ENCODE measurements at places on chromosomes 4 and X.

GRCh38 chr4:106368678-106369077, at the start of gene GIMD1:
GIMD1 (minus strand) TSS chr4:106368778; CDS start chr4:106367435, 1,343 bp downstream.
- DNase-seq, result no peak

DNA sequence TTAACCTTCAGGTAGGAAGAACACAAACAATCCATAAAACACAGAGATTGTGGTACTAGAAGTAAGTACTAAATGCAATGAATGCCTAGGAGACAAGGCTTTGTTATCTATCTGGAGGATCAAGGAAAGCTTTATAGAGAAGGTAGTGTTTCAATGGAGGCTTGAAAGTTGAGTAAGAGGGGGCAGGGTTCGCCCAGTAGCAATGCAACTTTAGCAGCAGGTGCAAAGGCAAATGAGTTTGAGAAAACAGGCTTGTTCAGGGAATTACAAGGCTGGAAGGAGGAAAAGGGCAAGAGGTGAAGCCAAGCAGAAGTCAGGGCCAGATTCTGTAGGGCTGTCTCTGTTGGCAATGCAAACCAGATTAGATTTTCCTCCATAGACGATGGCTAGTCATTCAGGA, 35.5 kb upstream of the AMELX start:
- DNase-seq, result no peak

DNA sequence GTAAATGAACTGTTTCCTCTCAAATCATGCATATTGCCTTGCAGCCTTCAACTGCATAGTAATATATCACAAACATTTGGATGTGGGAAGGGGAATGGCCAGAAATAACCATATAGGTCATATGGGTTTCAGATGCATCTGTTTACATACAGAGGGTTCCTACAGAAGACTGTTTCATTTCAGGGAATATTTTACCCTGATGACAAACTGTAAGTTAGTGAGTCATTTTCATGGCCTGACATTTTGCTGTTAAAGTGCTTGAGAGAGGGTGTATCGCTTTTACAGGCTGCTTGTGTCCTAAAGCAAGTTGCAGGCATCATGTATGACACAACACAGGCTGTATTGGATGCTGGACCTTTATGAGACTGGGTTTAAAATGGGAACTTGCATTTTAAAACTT, 25.5 kb upstream of the AMOT start:
- DNase-seq, result no peak

DNA sequence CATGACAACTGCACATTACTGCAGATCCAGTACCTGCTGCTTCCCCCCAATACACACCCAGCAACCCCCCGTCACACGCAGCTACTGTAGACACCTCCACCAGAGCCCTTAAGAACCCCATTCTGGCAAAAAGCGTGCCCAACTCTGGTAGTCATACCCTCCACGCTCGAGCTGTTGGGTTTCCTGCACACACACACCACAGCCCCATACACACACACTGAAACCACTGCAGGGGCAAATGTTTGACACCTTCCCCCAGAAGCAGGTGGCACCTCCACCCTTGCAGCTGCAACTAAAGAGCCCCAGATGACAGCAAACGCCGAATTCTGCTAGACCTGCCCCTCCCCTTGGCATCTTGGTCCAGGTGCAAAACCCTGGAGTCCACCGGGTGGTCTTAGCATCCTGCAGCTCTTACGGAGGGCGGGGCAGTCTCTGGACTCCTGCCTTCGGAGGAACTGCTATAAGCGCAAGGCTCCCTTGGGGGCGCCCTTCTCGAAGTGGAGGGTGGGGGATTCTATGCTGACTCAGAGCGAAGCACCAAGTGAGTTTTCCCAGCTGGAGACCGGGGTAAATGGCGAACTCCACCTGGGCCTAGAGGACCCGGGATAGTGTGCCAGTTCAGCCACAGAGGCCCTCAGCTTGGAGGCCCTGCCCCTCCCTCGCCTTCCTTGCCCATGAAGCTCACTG, 1.5 kb downstream of the FRMPD3 start:
- no peak for DNase-seq

- DNase-seq, result no peak
Measured at GRCh38 chrX:5867778-5868177, 360.9 kb downstream of the NLGN4X start.

GRCh38 chr4:75715105-75715799, 9.1 kb upstream of the USO1 start:
- no peak for DNase-seq

GRCh38 chrX:149938881-149939654, 777 bp upstream of the EOLA2 start:
- DNase-seq, result peak; percentile 92

DNA sequence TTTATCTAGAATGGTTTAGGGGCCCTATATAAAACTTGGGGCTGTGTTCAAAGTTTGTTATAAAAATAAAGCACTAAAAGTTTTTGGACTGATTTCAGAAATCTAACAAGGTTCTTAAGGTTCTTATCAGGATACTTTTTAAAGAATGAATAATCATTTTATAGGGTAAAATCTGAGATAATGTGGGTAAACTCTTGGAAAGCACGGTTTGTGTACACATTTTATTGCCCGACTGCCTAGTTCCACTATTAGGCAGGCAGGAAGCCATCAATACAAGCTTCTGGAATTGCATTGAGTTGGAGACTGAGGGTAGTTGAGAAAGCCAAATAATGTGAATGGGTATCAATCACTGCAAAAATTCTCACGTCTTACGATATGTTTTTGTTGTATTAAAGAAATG, 331.0 kb upstream of the PITX2 start:
- no peak for DNase-seq

- DNase-seq, result no peak
Measured at GRCh38 chr4:91751961-91752360, 551.8 kb upstream of the GRID2 start.

GRCh38 chrX:123263270-123263669, 79.2 kb downstream of the GRIA3 start:
- no peak for DNase-seq

DNA sequence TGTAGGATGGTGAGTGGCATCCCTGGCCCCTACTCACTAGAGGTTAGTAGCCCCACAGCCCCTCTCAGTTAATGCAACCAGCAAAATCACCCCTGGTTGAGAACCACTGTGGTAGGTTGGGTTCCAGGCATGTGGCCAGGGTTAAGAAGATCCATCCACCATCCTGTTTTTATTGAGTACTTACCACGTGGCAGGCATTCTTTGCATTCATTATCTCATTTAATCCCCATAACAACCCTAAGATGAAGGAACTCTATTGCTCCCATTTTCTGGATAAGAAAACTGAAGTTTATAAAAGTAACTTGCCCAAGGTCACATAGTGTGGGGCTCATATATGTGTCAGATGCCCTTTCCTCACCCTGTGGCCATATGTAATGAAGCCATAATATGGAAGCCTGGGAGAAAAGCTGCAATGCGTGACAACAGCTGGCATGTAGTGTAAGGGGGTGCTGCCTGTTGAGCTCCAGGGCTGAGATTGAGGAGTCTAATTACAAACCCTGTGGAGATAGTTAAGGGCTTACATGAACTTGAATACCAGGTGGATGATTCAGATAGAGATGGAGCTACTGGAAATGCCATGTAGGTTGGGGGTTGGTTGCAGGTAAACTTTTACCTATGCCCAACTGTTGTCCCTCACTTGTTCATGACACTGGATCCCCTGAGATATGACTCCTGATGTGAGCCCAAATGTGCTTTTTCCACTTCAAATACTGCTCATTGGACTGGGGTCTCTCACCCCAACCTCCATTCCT, 100.2 kb upstream of the PGRMC2 start:
- no peak for DNase-seq

GRCh38 chr4:68907788-68908700, 43.6 kb downstream of the UGT2A3 start:
- no peak for DNase-seq

GRCh38 chrX:105167233-105167632, 53.3 kb downstream of the TEX13A start:
- DNase-seq, result no peak

DNA sequence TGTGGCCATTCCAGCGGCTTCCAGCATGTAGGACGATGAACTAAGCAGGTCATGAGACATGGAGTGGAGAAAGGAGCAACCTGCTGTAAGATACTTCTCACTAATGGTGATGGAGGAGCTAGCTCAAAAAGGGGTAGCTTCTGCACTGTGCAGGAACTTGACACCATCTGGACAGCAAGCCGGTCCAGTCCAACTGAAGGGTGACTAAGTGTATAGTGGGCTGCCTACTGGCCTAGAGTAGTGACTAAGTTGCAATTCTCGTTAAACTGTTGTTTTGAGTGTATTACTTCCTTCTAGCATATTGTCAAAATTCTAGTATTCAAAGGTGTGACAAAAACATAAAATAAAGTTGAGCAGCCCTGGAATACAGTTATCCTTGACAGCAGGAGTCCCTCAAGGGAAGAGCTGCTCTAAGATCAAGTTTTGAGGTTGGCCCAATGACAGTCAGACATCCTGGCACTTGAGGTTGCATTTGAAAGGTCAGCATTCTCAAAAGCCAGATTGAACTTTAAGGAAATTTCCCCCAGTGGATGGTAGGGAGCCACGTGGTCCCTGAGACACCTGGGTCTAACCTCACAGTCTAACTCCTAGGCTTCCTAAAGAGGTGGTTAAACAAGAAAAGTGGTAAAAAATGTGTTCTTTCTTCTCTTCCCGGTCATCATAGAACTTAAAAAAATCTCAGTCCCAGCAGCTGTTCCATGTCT, 8.0 kb downstream of the CETN2 start:
- no peak for DNase-seq

GRCh38 chr4:7381890-7382633, 52.7 kb downstream of the PSAPL1 start:
- DNase-seq, result no peak

DNA sequence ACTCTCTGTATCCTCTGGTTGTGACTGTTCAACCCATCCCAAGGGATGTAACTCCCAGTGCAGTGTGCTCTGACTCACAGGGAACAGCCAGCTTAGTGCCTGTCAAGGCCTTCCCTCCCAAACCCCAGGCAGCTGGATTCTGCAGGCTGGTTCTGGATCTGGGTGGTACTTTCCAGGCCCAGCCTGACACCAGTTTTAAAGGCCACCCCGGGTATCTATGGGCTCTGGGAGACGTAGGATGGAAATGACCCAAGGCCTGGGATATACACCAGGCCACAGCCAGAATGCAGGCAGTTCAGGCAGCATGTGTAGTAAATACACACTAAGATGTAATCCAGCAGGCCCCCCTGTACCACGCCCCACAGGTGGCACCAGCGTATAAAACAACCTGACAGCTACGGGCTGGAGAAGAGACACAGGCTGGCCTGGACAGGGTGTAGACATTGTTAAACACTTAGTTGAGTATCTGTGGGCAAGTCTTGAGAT, 64.2 kb downstream of the SPINK2 start:
- no peak for DNase-seq

DNA sequence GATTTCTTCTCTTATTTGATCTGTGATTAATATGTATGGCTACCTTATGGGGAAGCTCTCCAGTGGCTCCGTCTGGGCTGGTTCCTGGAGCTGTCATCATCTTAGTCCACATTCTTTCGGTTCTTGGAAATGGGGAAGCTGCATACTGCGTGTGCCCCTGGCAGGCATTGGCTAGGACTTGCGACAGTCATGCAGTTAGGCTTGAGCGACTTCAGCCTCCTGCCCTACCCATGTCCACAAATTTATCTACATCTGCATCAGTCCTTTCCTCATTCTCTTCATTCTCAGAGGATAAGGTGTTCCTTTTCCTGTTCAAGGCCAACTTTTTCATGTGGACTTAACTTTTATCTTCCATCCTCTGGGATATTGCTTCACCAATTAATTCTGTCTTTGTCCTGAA, 214.2 kb downstream of the RELL1 start:
- DNase-seq, result no peak

DNA sequence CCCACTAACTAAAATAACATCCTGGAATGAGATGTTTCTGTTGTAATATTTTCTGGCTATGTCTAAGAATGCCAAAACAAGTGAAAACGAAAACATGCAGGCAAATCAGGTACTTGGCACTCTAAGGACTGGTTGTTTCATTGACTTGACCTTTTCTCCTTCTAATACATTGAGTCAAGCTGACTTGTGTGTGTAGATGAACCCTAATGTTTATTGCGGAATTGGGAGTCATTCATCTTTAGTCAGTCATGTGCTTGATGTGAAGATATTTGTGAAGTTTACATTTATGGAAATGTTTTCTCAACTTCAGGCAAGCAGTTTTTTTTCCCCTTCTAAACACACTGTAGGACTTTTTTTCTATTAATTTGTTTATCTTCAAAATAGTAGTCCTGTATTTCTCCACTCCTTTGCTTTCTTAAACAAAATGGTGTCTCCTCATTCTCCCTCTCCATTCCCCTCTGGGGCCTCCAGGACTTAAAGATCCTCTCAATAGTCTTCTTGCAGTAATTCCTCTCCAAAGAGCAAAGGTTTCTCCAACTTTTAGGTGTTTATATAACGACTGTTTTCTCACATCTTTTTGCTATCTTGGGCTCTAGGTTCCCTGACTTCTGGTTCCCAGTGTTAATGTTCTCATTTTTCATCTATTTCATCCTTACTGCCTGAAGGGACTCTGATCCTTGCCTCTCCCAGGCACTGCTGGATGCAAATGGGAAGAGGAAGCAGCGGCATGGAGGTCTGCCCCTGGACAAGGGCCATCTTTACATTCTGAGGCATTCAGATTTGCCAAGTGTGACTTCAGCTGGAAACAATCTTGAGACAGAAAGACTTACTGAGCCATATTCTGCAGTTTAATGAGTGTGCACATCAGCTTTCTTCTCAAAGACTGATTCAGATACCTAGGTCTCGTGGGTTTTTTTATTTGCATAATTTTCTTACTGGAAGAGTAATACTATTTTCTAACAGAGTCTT, 166.4 kb downstream of the ARHGAP6 start:
- no peak for DNase-seq

- no peak for DNase-seq
Measured at GRCh38 chr4:20288047-20288650, 36.4 kb downstream of the SLIT2 start.

DNA sequence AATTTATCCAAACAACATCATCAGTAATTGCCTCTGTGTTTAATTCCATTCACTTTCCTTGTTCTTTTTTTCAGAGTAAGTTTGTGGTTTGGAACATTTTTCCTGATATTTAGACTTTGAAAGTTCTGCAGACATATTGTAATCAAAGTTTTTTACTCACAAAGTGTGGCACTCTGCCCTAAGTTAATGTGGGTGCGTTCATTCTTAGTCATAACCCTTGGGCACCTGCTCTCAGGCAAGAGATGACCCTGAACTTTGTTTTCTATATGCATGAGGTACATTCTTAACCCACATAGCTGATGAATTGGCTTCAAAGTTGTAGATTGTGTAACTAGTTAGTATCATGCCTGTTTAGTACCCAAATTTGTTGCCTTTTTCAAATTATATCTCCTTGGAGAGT, 424.3 kb downstream of the GRXCR1 start:
- DNase-seq, result no peak

DNA sequence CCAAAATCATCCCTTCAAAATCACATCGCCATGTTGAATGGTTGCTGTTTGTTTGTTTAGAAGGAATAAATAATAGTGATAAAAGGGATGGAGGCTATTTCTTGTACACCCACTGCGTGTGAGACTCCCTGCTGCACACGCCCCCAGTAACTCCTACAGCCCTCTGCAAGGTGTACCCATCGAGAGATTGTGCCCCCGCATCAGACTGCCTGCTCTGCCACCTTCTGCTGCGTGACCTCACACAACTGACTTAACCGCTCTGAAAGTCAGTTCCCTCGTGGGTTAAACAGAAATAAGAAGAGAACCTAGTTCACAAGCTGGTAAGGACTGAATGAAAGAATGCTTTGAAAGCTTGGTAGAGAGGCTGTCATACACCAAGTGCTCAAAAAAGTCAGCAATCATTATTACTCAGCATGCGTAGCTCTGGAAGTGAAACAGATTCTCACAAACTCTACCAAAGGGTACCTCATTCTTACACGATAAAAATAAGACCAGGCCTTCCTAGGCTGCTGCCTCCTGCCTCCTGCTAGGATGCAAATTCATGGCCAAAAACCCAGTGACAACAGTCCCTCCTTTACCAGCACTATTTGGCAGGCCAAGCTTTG, 147.1 kb downstream of the CPEB2 start:
- DNase-seq, result peak; percentile 65
